Coronary artery (tissue), 2 donors: ENCODE measurements at places on chromosomes 4 and X.

- DNase-seq = no peak
These were observed 162.7 kb upstream of the KLF8 start for GRCh38 chrX:56069299-56069931.

DNA sequence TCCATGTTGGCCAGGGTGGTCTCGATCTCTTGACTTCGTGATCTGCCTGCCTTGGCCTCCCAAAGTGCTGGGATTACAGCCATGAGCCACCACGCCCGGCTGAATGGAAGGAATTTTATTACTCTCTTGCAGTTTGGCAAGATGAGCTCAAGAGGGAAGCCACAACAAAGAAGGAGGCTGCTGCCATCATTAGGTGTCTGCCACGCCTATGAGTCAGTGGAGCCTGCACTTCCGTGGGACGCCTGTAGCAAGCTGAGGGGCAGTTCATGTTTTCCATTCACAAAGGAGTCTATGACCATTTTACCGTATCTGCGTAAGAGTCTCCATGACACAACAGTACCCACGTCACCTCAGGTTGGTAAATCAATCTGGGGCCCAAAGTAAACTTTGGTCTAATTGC is 51.2 kb upstream of the CHRNA9 start:
- no peak for DNase-seq

GRCh38 chr4:100494166-100494565 is 23.7 kb downstream of the EMCN start:
- DNase-seq = no peak

DNA sequence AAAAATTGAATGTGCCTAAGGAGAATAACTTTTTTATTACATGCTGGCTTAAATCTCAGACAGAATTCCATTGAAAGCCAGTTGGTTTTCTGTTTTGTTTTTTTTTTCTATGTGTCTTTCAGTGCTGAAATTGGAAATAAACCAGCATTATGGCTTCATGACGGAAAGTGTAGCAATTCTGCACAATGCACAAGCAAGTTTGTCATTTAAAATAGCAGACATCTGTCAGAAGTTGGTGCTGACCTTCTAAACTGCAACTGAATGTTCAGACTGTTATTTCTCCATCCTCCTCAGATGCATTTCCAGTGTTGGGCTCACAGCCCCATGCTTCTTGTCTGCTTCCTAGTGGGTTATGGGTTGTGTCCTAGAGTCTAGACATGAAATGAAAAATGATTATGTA is 107.2 kb upstream of the LIMCH1 start:
- no peak for DNase-seq

- DNase-seq = no peak
These were observed 5.3 kb downstream of the EMD start for GRCh38 chrX:154384284-154384892.

- DNase-seq = no peak
These were observed 16.6 kb downstream of the CLCN4 start for GRCh38 chrX:10173331-10173900.

DNA sequence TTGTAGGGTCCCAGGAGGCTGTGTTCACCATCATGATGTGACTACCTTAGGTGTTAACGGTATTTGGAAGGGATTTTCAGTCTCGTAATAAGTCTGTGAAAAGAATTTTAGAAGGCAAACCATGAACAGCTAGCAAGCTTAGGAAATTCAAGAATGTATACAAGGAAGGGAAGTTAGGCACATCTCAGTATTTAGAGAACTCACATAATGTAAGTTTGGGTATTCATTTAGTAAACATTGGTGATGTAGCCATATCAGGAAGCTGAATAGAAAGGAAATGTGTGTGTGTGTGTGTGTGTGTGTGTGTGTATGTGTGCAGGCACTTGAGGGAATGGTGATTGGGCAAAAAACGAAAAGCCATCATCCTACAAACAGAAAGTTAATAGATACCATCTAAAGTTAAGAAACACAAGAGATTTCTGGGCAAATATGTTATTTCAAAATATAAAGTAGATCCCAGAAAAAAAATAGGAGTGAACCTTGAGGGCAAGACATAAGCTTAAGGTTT is 34.7 kb upstream of the PRKX start:
- DNase-seq = no peak

GRCh38 chr4:107806196-107806595 is 18.5 kb upstream of the SGMS2 start:
- no peak for DNase-seq

DNA sequence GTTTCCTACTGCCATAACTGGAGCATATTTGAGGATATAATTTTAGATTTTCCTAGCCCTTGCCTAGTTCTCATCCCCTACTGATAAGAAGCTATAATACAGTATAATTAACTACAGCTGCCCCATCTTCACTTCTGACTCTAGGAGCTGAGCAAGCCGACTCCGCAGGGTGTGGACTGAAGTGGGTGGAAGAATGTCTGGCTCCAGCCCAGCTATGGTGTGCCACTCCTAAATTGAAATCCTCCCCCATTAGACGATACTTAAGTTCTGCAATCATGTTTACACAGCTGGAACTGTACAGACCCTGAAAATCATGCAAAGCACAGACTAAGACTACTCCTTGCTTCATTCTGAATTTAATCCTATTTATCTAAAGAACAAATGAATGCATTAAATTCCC is 93.1 kb downstream of the PCDH19 start:
- DNase-seq = no peak

GRCh38 chr4:25299476-25300203 is 12.9 kb upstream of the ZCCHC4 start:
- no peak for DNase-seq

- DNase-seq = no peak
These were observed 67.8 kb upstream of the LNX1 start for GRCh38 chr4:53659112-53659511.

DNA sequence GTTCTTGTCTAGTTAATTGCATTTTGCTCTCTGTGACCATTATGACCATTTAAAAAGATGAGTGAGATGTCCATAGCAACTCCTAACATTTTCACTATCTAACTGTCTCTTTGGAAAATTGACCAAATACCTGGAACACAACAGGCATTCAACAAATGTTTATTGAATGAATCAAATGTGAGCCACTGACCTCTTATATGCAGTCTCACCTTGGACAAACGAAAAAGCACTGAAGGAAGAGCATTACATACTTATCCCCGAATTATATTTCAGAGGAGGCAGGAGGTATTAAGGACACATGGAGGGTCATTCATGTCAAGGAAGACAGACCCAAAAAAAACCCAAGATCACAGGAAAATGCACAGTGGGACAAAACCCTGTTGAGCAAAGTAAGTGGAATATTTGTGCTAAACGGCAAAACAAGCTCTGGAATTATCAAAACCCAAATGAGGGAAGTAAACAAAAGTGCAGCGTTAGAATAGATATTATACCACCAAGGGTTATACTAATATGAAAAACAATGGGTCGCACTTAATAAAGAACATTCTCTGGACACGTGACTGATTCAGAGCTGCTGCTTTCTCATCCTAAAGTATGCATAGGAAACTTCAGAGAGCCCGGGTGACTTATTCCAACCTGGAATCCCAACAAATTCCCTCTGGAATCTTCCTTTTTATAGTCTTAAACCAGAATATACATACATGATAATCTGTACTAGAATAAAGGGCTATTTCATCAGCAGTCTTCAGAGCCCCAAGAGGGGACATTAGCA is 131.9 kb downstream of the AMELX start:
- DNase-seq = no peak

GRCh38 chr4:73468170-73468569 is 13.4 kb upstream of the AFM start:
- no peak for DNase-seq

GRCh38 chrX:9745417-9746115 is 20.1 kb downstream of the GPR143 start:
- DNase-seq = no peak

GRCh38 chr4:36115312-36115711 is 129.0 kb downstream of the ARAP2 start:
- no peak for DNase-seq

- no peak for DNase-seq
These were observed 31.5 kb upstream of the UNC5C start for GRCh38 chr4:95580226-95580625.

GRCh38 chr4:53021754-53022512 is 159.8 kb downstream of the RASL11B start:
- no peak for DNase-seq
